Aorta (tissue), 5 donors: ENCODE measurements at places on chromosomes 2 and 18. TPM values are rescaled to one million over a fixed set of nuclear protein-coding genes. Genes with fewer than 3 reads are reported as not detected.

GRCh38 chr2:234078129-234078528 is 27.6 kb downstream of the SPP2 start:
- H3K27ac ChIP-seq = no peak overlapping the region
- H3K36me3 ChIP-seq = no peaks in the 10 kb centered on the region
- DNase-seq = no peak
- H3K4me1 ChIP-seq = no peaks in the 10 kb centered on the region

GRCh38 chr18:58438161-58438957 is 190.5 kb downstream of the ALPK2 start:
- DNase-seq = no peak
- H3K36me3 ChIP-seq = no peaks in the 10 kb centered on the region
- H3K4me3 ChIP-seq = no peak overlapping the region
- H3K27me3 ChIP-seq = no peaks in the 10 kb centered on the region

DNA sequence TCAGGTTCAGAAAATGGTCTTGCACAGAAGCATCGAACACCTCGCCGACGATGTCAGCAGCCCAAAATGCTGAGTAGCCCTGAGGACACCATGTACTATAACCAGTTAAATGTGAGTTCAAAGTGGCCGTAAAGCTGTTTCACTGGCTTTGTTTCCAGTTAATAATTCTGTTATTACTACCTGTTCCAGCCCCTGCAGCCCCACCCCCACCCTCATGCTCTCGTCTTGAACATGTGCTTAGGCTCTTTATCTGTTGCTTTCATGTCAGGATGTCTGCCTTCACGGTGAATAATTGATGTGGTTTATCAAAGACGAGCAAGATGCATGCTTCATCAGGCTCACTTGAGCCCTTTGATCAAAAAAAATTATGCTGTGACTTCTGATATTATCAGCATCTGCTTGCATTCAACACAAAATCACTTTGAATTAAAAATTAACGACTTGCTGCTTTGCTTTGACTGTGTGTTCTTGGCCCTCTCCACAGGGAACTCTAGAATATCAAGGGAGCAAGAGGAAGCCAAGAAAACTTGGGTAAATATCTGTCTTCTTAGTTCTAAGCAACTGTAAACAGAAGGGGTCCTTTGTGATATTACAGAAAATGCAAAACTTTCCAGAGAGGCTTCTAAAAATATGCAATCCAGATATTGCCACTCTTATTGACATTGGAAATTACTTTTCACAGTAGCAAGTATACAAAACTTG is 63.4 kb upstream of the SP5 start:
- no peak for DNase-seq
- H3K27me3 ChIP-seq = no peaks in the 10 kb centered on the region
- H3K36me3 ChIP-seq = no peaks in the 10 kb centered on the region
- H3K4me3 ChIP-seq = no peak overlapping the region
- no peaks in the 10 kb centered on the region for H3K4me1 ChIP-seq
- H3K27ac ChIP-seq = no peak overlapping the region

- no peak for DNase-seq
- H3K4me1 ChIP-seq = no peaks in the 10 kb centered on the region
- no peak overlapping the region for H3K4me3 ChIP-seq
- H3K27me3 ChIP-seq = no peaks in the 10 kb centered on the region
Observed at GRCh38 chr2:109508556-109508955, 105.2 kb downstream of the SEPTIN10 start.

DNA sequence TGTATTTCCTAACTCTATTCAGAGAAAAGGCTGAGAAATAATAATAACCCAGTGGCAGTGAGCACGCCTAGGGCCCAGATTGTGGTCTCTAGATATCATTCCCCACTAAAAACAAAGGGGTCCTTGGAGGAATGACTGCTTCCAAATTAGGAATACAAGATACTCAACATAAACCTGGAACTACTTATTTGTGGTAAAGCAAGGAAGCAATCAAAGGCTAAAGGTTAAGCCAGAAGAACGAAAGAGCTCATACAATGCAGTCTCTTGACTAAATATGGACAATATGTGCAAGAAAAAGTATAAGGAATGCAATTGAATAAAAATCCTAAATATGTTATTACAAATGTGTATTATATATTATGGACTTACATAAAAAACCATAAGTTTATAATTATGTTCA is 253.5 kb upstream of the NRP2 start:
- H3K27ac ChIP-seq = no peak overlapping the region
- H3K4me1 ChIP-seq = no peaks in the 10 kb centered on the region
- H3K27me3 ChIP-seq = no peaks in the 10 kb centered on the region
- no peak for DNase-seq
- no peaks in the 10 kb centered on the region for H3K36me3 ChIP-seq

- H3K27ac ChIP-seq = no peak overlapping the region
- no peak overlapping the region for H3K4me3 ChIP-seq
- DNase-seq = no peak
- H3K36me3 ChIP-seq = no peaks in the 10 kb centered on the region
- H3K27me3 ChIP-seq = no peaks in the 10 kb centered on the region
- H3K4me1 ChIP-seq = no peaks in the 10 kb centered on the region
Observed at GRCh38 chr2:191802180-191802579, 44.7 kb downstream of the CAVIN2 start.

GRCh38 chr2:128685841-128686496 is 367.3 kb upstream of the HS6ST1 start:
- no peak for DNase-seq
- no peaks in the 10 kb centered on the region for H3K4me1 ChIP-seq
- no peak overlapping the region for H3K4me3 ChIP-seq

DNA sequence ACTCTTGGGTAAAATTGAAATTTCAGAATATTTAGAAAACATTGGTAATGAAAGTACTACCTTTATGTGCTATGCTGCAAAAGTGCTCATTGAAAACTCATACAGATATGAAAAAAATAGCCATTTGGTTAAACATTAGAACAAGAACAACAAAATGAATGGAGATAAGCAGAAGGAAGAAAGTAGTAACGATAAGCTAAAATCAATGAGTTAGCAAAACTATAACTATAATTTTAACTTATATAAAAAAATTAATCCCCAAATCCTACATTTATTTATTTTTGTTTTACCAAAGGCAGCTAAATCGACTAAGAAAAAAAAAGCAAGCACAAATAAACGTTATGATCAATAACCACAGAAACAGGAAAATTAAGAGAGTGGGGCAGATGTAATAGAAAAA is 99.2 kb downstream of the CERS6 start:
- no peak for DNase-seq
- no peaks in the 10 kb centered on the region for H3K4me1 ChIP-seq
- H3K36me3 ChIP-seq = no peaks in the 10 kb centered on the region
- H3K27me3 ChIP-seq = no peaks in the 10 kb centered on the region

- no peaks in the 10 kb centered on the region for H3K36me3 ChIP-seq
- no peak overlapping the region for H3K4me3 ChIP-seq
- no peak overlapping the region for H3K27ac ChIP-seq
- no peak for DNase-seq
- no peaks in the 10 kb centered on the region for H3K4me1 ChIP-seq
Observed at GRCh38 chr2:237134321-237135230, 48.9 kb downstream of the COPS8 start.

GRCh38 chr2:16546128-16546754 is 119.4 kb downstream of the CYRIA start:
- H3K4me1 ChIP-seq = no peaks in the 10 kb centered on the region
- no peak for DNase-seq
- no peak overlapping the region for H3K4me3 ChIP-seq
- H3K27ac ChIP-seq = no peak overlapping the region
- peaks cover under 1% of the 10 kb centered on the region for H3K36me3 ChIP-seq

DNA sequence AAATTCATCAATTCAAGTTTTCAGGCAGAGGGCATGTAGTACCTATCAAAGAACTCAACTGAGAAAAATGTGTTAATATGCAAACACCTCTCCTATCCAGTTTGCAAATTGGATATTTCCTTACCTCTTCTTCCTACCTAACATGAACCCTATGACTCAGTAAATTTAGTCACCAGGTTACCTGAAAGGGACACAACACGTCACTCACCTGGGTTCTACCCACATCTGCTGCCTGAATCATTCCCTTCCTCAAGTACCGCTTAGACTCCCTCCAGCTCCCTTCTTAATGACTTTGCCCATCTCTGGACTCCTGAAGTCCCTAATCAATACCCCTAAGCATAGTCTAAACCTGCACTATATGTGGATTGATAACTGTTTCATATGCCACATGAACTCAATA is 10.4 kb downstream of the ANKRD44 start:
- no peak overlapping the region for H3K27ac ChIP-seq
- peaks cover 2% of the 10 kb centered on the region for H3K36me3 ChIP-seq
- no peaks in the 10 kb centered on the region for H3K27me3 ChIP-seq
- DNase-seq = no peak
- peaks cover 4% of the 10 kb centered on the region for H3K4me1 ChIP-seq

DNA sequence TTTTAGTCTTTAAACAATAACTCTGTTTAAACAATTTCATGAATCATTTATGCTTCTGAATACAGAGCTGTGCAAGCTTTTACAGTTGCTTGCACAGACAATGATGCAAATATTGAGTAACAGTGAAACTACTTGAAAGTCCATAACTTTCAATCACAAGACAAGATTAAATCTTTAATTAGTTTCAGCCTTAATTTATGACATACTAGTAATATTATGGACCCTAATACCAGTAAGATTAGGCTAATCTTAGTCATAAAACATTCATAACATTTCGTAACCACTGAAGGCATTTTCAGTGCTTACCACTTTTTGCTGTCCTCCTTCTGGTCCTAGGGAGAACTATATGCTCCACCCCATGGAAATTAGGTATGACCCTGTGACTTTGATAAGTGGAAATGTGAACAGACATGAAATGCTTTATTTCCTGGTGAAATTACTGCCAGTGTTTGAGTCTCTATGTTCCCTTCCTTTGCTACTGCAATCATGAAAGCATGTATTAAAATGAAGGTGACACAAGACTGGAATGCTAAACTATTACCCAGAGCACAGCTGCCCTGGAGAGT is 1.8 kb upstream of the COBLL1 start:
- H3K4me3 ChIP-seq = no peak overlapping the region
- no peak overlapping the region for H3K27ac ChIP-seq
- H3K4me1 ChIP-seq = no peaks in the 10 kb centered on the region
- no peaks in the 10 kb centered on the region for H3K27me3 ChIP-seq
- no peaks in the 10 kb centered on the region for H3K36me3 ChIP-seq
- no peak for DNase-seq

- no peak for DNase-seq
- H3K27ac ChIP-seq = no peak overlapping the region
- H3K4me1 ChIP-seq = no peaks in the 10 kb centered on the region
- H3K36me3 ChIP-seq = no peaks in the 10 kb centered on the region
- no peak overlapping the region for H3K4me3 ChIP-seq
Observed at GRCh38 chr2:64651590-64651989, 2.1 kb downstream of the SERTAD2 start.

- no peak overlapping the region for H3K27ac ChIP-seq
- H3K4me3 ChIP-seq = no peak overlapping the region
- H3K4me1 ChIP-seq = no peaks in the 10 kb centered on the region
Observed at GRCh38 chr18:48194591-48195181, 214.5 kb downstream of the ZBTB7C start.

DNA sequence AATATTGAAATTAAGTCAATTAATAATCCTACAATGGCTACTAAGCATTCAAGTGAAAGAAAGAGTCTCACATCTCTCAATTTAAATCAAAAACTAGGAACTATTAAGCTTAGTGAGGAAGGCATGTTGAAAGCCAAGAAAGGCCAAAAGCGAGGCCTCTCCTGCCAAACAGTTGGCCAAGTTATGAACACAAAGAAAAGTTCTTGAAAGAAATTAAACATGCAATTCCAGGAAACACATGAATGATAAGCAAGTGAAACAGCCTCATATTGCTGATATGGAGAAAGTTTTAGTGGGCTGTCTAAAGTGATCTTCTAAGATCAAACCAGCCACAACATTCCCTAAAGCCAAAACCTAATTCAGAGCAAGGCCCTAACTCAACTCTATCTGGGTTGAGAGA is 11.8 kb downstream of the RDH14 start:
- no peaks in the 10 kb centered on the region for H3K4me1 ChIP-seq
- H3K4me3 ChIP-seq = no peak overlapping the region
- DNase-seq = peak; percentile 45
- no peak overlapping the region for H3K27ac ChIP-seq

DNA sequence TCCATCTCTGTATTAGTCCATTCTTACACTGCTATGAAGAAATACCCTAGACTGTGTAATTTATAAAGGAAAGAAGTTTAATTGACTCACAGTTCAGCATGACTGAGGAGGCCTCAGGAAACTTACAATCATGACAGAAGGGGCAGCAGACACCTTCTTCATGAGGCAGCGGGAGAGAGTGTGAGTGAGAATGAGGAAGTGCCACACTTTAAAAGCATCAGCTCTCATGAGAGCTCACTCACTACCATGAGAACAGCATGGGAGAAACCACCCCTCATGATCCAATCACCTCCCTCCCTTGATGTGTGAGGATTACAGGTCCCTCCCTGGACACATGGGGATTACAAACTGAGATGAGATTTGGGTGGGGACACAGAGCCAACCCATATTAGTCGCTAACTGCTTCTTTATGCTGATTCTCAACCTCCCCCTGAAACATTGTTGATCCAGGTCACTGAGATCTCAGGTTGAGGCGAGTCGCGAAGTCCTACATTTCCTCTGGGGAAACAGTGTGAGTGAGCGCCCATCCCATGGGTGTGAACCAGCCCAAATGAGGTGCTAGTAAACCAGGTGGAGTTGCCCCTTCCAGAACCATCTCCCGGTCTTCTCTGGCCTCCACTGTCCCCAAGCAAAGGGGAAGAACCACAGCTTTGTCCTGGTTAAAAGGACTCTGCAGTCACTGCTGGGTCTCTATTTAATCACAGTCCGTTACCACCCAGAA is 123.8 kb downstream of the CAPN13 start:
- H3K4me1 ChIP-seq = peaks cover 2% of the 10 kb centered on the region
- H3K4me3 ChIP-seq = no peak overlapping the region
- no peaks in the 10 kb centered on the region for H3K36me3 ChIP-seq
- H3K27ac ChIP-seq = no peak overlapping the region
- H3K27me3 ChIP-seq = no peaks in the 10 kb centered on the region

GRCh38 chr18:46067438-46068007 is 4.5 kb downstream of the PSTPIP2 start:
- H3K4me1 ChIP-seq = no peaks in the 10 kb centered on the region
- no peaks in the 10 kb centered on the region for H3K27me3 ChIP-seq
- no peak overlapping the region for H3K4me3 ChIP-seq

DNA sequence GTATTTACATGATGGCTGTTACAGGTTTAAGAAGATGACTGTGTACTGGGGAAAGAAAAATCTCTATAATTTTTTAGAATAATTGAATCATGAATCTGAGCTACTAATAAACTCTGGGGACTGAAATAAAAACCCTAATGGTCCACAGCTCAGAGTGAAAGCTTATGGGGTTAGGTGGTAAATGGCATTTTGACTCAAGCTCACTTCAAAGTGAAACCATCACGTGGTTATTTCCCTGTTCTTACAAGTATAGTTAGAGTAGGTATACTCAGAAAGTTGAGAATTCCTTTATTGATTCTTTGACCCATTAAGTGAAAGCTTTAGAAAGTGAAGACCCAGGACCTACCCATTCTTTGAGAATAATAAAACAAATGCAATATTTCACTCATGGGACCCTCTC is 626.2 kb upstream of the SETBP1 start:
- no peak overlapping the region for H3K4me3 ChIP-seq
- no peaks in the 10 kb centered on the region for H3K27me3 ChIP-seq
- no peak overlapping the region for H3K27ac ChIP-seq
- no peak for DNase-seq
- no peaks in the 10 kb centered on the region for H3K36me3 ChIP-seq

Gene SPR
- total RNA-seq = 16.1 TPM

Gene C2orf74
- 4.8 TPM for total RNA-seq

Gene INO80C
- total RNA-seq = 19.1 TPM

Gene LRRC30
- not detected for total RNA-seq

Gene MAPK4
- 1.7 TPM for total RNA-seq

Gene TUBA3E
- total RNA-seq = not detected

Gene FIGLA
- total RNA-seq = not detected

Gene RTKN
- 27.7 TPM for total RNA-seq

Gene NR4A2
- total RNA-seq = 10.4 TPM

Gene SLC4A3
- total RNA-seq = 5.4 TPM
